ENCODE measurements at places on chromosomes 2 and 18.

- DNase-seq: no peak
These were observed 367.4 kb downstream of the EPHA4 start for GRCh38 chr2:221204699-221205098.

- peak; percentile 50 for DNase-seq
These were observed 196.1 kb downstream of the MCFD2 start for GRCh38 chr2:46719487-46719886.

DNA sequence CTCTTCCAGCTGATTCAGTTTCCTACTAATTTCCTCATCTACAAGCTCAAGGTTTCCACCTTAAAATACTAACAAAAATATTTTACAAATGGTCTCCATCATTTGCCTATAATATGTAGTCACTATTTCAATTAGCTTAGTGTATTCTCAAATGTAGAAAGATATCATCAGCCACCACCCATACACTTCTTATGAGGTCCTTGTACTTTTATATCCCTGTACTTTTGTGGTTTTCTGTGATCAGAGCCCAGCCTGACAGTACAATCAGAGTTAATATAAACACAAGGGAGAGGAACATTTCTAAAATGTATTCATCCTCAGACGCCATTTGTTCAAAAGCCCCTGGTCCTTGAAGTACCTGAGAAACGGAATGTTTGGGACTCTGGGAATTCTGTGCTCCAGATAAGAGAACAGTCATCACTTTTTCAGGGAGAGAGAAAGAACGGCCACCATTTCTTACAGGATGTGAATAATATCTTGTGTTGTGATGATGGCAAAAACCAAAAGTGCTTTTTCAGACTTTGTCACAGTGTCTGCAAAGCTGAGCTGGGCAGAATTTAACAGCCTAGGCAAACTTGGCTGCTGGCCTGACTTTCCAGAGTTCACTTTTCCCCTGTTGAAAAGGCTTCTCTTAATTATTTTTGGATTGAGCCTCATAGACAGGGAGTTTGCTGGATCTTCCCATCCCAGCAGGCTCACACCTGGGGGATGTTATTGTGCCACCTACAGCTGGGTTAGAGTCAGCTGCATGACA lies 361.7 kb upstream of the ACVR2A start:
- no peak for DNase-seq

DNA sequence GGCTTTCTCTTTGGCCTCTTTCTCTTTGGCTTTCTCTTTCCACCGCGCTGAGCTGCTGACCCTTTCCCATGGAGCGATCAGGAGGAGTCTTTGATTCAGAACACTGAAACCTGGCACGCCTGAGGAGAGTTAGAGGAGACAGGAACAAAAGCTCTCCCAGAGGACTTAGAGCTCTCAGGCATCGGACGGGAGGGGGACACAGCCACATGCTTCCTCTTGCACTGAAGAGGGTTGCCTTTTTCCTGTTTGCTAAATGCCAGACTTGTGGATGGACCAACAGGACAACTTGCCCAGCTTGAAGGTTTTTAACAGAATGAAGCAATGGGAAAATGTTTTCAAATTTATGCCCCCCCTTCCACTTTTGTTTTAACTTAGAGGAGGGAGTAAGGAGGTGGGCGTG lies 3.6 kb upstream of the PTPN18 start:
- DNase-seq: no peak

DNA sequence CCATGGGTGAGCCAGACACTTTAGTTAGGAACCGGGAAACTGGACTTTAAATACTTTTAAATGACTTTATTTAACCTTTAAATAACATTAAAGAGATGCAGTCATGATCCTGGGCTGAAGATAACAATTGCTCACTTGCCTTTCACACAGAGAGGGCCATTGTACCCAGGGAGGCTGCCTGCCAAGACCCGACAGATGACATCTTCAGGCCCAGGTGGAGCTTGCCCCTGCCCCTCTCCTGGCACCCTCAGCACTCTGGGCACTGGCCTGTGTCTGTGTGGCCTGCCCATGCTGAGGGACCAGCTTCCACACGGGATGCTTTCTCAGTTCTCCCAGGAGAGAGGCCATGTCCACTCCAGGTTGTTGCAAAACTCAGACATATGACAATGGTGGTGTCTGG lies 216.4 kb upstream of the MYT1L start:
- no peak for DNase-seq

GRCh38 chr18:52439457-52439856 lies 99.5 kb downstream of the DCC start:
- DNase-seq: no peak

DNA sequence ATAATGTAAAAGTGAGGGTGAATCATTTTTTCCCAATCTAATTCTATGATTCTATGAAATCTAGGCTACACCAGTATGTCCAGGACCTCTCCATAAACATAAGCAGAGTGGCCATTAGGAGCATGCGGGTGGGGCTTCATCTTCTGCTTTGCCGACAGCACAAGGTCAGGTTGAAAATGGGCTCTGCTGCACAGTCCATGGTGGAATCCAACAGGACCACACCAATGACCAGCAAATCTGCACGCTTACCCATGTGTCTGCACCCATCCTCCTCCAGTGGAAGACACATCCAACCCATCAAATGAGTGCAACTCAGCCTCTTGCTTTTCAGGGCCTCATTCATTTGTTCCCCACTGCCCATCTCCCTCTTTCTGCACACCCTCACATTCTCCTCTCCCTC lies 43.3 kb upstream of the SKOR2 start:
- DNase-seq: no peak

GRCh38 chr2:201263779-201264178 lies 3.4 kb downstream of the CASP8 start:
- DNase-seq: no peak

GRCh38 chr2:141015341-141016047 lies 1115.3 kb downstream of the LRP1B start:
- DNase-seq: no peak

DNA sequence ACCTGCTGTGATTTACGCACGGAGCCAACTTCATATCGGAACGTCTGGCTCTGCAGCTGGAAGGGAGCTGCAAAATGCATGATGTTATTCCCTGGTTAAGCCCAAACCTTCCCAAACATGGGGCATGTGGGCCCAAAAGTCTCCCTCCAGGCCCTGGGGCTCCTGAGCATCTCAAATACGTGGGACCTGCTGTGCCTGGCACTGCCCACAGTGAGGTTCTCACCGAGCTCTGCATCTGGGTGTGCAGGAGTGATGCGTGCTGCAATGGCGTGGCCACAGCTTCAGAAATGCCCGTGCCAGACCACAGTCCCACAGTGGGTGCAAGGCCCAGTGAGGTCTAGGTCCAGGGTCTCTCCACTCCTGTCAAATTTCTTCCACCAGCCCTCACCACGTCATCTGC lies 503.3 kb downstream of the EIPR1 start:
- DNase-seq: no peak

DNA sequence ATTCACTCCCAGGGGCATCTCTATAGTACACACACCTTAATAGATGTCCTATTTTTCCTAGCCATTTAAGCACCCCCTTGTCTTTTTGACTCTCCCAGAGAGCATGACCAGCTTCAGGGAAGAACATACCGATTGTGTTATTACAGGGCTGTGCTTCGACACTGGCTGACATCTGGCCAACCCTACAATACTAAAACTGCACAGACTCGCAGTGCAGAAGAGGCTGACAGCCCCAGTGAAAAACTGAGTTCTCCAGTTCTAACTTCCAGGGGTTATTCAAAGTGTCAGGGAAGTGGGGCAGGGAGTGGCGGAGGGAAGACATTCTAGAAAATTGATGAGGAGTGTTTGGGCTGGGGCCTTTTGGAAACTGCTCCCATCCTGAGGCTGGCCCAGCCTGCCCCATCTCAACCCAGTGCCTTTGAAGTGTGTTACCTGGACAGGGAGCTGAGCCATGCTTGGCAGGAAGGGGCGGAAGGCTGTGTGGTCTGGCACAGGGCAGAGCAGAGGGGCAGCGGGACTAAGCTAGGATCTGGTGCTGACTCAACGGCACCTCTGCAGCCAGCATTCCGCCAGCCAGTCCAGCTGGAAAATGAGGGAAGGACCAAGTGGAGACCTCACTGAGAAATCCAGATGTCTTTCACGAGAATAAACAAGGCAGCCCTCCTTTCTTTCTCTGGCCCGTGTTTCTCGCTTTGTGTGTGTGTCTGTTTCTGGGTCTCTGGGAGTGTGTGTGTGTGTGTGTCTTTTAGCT lies 15.4 kb upstream of the IGFBP5 start:
- no peak for DNase-seq

GRCh38 chr2:205462681-205463345 lies 219.5 kb upstream of the NRP2 start:
- DNase-seq: no peak

GRCh38 chr2:236546561-236547002 lies 23.0 kb upstream of the ACKR3 start:
- DNase-seq: no peak

DNA sequence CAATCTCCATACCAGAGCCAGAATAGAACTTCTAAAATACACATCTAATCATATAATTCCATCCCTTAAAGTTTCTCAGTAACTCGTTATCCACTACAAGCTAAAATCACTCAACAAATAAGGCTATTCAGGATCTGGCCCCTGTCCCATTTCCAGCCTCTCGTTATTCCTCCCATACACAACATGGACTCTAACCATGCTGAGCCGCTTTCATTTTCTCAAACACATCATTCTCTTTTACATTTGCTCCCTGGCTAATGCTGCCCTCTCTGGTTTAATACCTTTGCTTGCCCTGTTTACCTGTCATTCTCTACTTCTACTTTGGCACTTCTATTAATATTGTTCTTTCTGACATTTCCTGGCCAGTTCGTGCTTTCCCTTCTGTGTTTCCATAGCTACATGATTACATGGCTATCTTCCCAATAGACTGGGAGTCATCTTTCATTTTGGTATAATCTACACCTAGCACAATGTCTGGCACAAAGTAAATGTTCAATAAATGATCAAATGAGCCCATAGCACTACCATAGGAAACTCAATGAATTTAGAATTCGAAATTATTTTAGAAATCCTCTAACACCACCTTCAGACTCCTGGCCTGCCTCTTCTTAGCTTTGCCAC lies 163.6 kb upstream of the VRK2 start:
- no peak for DNase-seq

GRCh38 chr18:55790296-55790695 lies 202.3 kb upstream of the TCF4 start:
- DNase-seq: peak; percentile 88

DNA sequence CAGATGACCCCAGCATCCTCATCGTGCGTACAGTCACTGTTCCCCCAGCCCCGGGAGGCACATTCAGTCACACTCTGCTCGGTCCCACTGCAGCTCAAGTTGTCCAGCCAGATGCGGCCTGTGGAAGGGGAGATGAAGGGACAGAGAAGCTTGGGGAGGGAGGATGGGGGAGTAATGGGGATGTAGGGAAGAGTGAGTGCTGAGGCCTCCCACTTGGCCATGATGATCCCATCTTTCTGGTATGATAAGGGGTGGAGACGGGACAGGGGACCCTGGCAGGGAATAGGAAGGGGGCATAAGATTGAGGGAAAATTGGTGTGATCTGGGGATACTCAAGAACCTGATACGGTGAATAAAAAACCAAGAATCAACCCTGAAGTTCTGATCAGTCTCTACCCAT lies 3.5 kb downstream of the LOXL3 start:
- DNase-seq: no peak

- no peak for DNase-seq
These were observed 90.2 kb upstream of the DNAJC10 start for GRCh38 chr2:182625814-182626213.

- DNase-seq: no peak
These were observed 88.6 kb downstream of the AAK1 start for GRCh38 chr2:69554981-69555380.

DNA sequence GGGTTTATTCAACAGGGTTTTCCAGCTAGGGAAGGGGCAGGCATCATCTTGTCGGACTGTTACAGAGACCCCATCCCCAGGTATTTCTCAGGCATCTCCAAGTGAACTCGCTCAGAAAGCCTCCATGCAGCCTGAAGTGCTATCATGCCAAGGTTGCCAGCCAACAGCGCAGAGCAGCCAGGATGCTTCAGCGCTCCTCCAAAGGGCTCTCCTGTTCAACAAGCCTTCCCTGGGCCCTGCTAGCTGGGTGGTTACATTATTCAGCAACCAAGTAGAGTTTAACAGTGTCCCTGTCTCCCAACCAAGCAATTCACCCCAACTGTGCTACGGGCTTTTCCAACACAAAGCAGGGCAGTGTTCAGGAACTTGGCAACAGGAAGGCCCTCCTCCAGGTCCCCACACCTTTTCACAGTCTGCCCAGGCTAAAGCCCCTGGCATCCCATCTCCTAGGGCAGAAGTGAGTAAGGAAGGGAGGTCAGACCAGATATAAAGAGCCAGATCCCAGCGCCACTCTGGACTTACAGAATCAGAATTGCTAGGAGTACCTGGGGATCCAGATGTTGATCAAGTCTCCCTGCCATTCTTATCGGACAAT lies 52.9 kb downstream of the ZBTB7C start:
- no peak for DNase-seq

GRCh38 chr2:158211502-158211901 lies 109.8 kb downstream of the UPP2 start:
- DNase-seq: no peak

GRCh38 chr2:106363791-106364190 lies 104.4 kb downstream of the RGPD3 start:
- no peak for DNase-seq

DNA sequence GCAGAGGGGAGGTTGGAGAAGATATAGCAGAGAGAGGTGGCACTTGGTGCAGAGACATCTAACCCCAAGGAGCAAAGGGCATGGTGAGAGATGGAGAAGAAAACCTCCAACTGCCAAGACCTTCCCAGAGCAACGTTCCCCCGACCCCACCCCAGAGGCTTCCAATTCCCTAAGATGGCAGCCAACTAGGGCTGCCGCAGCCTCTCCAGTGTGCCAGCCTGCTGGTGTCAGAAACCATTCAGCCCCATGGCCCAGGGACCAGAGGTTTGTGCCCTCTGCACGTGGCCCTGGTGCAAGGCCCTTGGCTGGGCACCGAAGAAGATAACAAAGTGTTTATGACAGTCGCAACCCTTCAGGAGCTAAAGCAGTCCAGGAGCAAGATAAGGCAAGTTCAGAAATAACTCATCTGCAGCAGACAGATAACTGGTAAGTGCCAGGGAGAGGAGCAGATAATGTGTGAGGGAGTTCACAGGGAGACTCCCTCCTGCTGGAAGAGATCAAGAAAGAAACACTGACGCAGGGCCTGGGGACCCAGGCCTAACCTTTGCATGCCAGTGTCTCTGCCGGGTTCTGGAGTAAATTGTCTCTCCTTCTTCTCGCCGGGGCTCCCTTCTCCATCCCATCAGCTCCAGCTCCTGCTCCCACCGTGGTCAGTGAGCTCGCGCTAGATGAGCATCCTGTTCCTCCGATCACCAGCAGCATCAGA lies 66.1 kb upstream of the ID2 start:
- no peak for DNase-seq

DNA sequence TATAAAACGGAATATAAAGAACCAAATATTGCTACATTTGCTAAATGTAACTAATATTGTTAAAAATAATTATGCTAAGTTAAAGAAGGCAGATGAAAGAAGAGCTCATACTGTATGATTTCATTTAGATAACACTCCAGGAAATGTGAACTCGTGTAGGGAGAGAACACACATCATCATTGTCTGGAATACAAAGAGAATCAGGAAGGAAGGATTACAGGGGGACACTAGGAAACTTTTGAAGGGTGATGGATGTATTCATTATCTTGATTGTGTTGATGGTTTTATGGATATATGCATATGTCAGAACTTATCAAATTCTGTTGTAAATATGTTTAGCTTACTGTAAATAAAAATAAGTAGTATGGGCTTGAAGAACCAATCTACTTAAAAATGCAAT lies 104.1 kb upstream of the TRIB2 start:
- no peak for DNase-seq

GRCh38 chr2:14601156-14601770 lies 31.3 kb upstream of the LRATD1 start:
- DNase-seq: no peak

- no peak for DNase-seq
These were observed 45.2 kb upstream of the NEUROD1 start for GRCh38 chr2:181725476-181725875.
